HEK293T (cell line): ENCODE measurements at places on chromosomes 1 and 21.

DNA sequence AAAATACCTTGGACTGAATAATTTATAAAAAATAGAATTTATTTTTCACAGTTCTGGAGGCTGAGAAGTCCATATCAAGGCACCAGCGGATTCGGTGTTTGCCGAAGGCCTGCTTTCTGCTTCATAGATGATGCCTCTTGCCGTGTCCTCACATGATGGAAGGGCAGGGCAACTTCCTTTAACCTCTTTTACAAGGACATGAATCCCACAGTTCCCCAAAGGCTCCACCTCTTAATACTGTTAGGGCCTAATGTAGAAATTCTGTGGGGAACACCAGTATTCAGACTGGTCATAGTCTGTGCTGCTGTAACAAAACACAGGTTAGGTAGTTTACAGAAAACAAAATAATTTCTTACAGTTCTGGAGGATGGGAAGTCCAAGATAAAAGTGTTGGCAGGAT, 25.9 kb downstream of the DYRK1A start:
- no peak for DNase-seq

DNA sequence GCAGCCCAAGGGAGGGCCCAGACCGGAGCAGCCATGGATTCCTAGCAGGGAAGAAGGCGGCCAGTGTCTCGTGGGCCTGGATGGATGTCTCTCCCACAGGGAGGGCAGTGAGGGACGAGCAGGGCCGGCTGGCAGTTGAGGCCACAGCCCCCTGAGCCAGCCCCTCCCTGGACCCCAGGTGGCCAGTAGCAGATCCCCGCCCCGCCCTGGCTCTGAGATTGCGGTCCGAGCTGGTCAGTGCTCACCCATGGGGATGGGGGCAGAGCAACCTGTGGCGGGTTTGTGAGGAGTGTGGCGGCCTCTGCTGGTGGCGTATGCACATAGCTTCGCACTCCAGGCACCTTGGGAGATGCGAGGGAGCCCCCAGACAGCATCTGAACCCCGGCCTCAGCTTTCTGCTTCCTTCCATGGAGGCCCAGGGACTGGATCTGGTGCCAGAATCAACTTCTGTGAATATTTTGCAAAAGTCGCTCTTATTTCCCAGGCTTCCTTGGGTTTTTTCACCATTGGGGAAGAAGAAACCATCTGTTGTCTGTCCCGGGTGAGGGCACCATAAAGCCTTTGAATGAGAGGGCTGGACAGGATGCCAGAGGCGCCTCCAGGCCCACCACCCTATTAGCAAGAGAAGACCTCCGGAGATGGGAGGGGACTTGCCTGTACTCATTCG, 8.4 kb upstream of the KCNN3 start:
- DNase-seq, result peak; percentile 87

DNA sequence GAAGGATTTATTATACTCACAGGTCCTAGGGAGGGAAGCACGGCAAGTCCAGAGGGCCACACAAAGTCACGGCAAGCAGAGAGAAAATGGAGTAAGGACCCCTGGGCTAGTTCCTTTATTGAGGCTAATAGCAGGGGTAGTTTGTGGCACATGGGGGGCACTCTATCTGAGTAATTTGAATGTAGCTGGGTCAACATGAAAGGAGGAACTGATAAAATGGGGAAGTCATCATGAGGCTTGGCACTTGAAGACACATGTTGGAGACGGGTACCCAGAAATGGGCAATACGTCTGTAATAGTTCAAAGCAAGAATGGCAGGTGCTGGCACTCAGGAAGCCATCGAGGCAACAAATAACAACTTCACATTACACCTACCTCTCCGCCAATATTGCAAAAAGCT, 1136.4 kb downstream of the MRPL39 start:
- DNase-seq, result no peak

GRCh38 chr1:206907304-206907991, 10.2 kb downstream of the IL24 start:
- DNase-seq, result peak; percentile 62

DNA sequence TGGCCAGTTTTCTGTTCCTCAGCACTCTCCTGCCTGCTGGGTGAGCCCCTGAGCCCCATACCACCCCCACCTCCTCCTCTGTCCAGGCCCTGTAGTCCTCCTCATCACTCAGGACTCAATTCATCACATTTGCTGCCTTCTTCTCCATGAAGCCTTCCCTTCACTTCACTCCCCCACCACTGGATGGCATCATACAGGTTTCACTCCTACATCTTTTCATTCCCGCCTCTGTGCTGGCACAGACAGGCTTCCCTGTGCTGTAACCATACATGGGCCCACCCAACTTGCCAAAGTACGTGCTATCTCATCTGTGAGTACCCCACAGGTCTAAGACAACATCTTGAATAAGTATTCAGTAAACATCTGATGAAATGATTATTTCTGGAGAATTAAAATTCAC, 56.9 kb downstream of the SLC45A1 start:
- peak; percentile 59 for DNase-seq

DNA sequence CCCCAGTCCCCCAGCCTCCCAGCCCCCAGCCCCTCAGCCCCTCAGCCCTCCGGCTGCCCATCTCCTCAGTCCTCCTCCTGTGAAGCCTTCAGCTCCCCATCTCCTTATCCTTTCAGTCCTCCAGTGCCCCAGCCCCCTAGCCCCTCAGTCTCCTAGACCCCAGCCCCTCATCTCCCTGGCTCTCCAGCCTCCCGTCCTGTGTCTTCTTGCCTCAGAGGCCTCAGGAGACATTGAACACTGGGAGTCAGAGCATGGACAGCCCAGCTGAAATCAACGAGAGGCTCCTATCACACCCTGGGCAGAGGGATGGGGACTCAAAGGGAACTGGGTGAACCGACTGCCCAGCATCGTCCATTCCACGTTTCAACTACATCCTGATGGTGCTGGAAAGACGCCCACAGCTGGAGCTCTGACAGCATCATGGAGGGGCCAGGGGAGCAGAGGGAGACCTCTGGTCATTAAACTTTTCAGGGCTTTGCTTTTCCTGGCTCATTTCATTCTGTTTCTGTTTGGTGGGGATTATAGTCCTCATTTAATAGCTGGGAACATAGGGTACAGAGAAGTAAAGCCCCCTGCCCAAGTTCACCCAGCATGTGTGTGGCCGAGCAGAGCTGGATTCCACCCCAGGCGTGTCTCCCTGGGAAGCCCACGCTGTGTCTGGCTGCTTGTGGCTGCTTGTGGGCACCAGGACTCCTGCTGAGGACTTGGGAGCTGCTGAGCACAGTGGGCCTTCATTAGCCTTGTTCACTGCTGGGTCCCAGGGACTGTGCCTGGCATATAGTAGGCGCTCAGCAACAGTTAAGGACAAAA, 396.7 kb downstream of the PTPRU start:
- DNase-seq, result no peak

GRCh38 chr1:38433084-38433722, 386.6 kb upstream of the POU3F1 start:
- no peak for DNase-seq

DNA sequence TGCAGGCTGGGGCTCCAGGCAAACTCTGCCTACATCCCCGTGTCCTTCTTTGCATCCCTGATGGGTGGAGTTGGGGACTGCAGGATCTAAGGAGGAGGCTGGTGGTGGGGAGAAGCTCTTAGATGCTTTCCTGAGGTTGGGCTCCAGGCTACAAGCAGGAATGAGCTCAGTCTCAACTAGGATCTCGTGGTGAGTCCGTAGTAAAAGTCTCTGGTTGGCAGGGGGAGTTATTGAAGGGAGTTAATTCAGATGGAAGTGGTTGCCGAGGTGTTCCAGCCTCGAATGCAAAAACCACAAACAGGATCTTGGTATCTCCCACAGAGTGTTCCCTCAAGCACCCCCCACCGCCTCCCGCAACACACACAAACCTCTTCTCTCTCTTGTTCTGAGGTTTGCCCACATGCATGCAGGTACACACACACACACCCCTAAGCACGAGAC, 35.0 kb downstream of the TMCC2 start:
- no peak for DNase-seq

DNA sequence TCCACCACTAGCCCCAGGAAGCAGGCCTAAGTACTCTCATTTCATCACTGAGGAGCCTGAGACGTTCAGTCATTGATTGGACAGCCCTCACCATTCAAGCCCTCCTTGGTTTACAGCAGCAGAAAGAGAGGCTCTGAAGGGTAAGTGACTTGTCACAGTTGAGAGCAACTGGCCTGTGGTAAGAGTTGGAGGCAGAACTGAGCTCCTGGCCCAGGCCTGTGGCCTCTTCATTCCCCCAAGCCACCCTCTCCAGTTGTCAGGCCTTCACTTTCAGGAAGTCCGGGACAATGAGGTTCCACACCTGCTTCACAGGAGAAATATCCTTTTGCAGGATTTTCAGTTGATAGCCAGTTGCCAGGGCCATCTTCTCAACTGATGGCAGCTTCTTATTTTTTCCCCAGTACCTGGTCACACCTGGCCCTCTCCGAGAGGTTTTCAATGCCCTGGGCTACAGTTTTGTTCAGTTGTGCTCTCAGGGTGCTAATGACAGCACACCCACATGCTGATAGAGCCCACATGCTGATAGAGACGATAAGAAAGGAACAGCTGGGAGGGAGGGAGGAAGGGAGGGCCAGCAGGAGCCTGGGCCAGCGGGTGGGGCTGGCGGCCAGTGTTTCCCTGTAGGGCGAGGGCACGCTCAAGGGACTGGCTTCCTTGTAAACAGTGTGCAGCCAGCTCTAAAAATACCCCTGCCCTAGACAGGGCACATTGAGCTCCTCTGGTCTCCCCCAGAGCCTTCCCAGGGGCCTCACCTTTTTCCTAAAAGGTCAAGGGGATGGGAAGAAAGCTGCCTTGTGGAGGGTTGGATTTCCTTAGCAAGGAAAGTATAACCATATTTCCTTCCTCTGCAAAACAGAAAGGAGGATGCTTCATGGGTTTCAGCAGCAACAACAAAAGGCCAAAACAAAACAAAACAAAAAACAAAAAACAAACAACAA, 112.7 kb upstream of the JUN start:
- DNase-seq, result no peak

DNA sequence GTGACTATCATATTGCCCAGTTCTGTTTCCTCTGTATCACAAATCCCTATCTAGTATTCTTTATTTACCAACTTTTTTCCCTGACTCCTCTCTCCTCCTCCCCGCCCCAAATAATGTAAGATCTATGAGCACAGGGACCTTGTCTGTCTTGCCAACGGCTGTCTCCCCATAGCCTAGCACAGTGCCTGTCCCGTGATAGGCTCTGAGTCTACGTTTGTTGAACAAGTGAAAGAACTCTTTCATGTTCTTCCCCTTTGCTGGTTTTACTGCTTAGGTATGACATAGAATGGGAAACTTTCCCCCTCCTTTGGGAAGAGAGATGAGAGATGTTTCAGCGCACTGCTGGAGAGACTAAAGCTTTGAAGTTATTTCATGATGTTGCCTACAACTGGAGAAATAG, 367.0 kb downstream of the PRDM2 start:
- no peak for DNase-seq

DNA sequence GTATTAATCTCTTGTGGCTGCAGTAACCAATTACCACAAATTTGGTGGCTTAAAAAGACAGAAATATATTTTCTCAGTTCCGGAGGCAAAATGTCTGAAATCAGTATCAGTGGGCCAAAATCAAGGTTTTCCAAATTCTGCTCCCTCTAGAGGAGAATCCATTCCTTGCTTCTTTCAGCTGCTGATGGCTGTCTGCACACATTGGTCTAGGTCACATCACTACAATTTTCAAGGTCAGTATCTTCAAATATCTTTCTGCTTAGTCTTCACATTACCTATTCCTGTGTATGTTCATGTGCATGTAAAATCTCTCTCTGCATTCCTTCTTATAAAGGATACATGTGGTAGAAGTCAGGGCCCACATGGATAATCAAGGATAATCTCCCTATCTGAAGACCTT, 999.4 kb downstream of the KCNT2 start:
- peak; percentile 17 for DNase-seq

- no peak for DNase-seq
Measured at GRCh38 chr1:89064632-89065031, 376 bp downstream of the GBP1 start.

- DNase-seq, result no peak
Measured at GRCh38 chr1:205124726-205125125, 2.9 kb upstream of the RBBP5 start.

- DNase-seq, result peak; percentile 33
Measured at GRCh38 chr21:38699048-38699447, 106.7 kb upstream of the ETS2 start.
